ENCODE measurements at places on chromosomes 7 and 10.

DNA sequence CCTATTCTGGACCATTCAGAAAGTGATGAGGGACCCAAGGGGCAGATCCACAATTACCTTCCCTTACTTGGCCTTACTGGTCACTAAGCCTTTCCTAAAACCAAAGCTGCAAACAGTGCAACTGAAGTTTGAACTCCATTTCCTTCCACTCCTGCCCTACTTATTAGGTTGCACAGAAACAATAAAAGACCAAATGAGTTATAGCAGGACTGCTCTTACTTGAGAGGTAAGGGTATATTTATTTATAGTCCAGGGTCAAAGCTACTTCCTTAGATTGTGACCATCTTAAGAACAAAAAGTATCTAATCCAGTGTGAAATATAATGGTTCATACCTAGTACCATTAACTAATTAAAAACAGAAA, 27.0 kb downstream of the CDK6 start:
- DNase-seq: no peak

DNA sequence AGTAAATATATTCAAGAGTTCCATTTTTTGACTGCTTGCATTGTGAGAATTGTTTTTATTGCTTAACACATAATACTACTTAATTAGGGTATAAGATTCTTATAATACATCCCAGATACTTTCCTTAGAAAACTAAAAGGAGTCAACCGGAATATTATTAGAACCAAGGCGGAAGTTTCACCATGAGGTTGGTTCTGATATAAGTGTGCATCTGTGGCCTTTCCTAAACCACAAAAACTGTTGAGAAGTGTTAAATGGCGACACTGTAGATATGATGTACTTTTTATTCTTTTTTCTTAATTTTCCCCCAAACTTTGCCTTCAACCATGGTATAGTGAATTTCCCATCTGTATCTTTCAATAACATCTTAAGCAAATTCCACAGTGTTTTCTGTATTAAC, 32.3 kb upstream of the INHBA start:
- DNase-seq: no peak

DNA sequence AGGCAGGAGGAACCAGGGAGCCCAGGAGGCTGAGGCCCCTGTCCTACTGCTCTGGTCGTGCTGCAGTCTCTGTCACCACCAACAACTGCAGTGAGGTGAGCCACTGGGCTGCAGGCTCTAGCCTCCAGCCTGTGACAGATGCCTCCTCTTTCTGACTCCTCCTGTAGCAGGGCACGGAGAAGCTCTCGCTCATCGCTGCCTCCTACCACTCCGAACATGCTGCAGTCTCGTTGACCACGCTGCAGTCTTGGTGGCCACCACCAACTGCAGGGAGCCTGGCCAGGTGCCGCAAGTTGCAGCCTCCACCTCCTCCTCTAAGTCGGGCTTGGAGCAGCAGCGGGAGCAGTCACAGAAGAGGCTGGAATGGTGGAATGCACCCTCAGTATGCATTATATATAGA, 22.1 kb upstream of the VOPP1 start:
- DNase-seq: no peak

GRCh38 chr10:63238501-63238900, 105.4 kb downstream of the NRBF2 start:
- no peak for DNase-seq

DNA sequence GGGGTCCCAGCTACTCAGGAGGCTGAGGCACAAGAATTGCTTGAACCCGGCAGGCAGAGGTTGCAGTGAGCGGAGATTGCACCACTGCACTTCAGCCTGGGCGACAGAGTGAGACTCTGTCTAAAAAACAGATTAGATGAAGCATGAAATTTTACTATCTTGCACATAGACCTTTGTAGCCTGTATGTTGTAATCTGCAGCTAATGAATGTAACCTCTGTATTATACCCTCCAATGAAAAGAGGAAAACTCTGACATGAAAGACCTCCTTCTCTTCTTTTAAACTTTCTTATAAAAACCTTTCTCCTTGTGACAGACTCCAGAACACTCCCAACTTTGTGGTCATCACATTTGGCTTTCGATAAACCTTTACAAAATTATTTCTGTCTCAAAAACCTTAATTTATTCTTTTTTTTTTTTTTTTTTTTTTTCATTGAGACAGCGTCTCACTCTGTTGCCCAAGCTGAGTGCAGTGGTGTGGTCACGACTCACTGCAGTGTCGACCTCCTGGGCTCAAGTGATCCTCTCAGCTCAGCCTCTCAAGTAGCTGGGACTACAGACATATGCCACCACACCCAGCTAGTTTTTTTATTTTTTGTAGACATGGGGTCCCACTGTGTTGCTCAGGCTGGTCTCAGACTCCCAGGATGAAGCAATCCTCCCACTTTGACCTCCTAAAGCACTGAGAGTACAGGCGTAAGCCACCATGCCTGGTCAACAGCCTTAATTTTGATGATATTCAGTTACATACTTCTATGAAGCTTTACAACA, 97.4 kb downstream of the SVOPL start:
- DNase-seq: no peak

Data from T-cell (primary cell).